CD4-positive, alpha-beta T cell (primary cell): ENCODE measurements at places on chromosomes 7 and 10.
A peak's percentile ranks its signal among the peaks of the same experiment; 100 is the strongest.

DNA sequence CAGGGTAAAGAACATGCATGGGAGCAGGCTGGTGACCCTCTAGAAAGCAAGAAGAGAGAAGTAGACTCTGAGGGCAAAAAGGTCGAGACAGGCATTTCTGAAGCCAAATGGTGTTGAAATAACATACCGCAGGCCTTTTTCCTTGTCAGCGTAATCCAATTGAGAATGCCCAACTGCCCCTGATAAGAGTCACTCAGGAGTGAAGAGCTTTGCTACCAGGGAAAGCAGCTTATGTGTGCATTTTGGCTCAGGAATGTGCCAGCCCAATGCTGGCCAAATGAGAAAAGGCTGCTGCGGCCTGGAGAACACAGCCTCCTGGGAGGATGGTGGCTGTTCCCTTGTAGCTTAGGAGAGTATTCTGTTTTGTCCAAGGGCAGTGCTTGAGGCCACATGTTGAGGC, 61.4 kb upstream of the NFKB2 start:
- DNase-seq, result no peak

DNA sequence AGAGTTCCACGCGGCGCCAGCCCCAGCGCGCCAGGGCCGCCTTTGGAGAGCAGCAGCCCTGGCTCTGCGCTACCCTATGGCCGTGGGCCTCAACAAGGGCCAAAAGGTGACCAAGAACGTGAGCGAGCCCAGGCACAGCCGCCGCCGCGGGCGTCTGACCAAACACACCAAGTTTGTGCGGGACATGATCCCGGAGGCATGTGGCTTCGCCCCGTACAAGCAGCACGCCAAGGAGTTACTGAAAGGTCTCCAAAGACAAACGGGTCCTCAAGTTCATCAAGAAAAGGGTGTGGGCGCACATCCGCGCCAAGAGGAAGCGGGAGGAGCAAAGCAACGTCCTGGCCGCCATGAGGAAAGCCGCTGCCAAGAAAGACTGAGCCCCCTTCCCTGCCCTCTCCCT, 144.1 kb downstream of the SRPK2 start:
- no peak for DNase-seq

- no peak for DNase-seq
These were observed 2.0 kb downstream of the STK32C start for GRCh38 chr10:132305654-132306342.

GRCh38 chr10:79285315-79286197, 61.7 kb upstream of the PPIF start:
- no peak for DNase-seq

DNA sequence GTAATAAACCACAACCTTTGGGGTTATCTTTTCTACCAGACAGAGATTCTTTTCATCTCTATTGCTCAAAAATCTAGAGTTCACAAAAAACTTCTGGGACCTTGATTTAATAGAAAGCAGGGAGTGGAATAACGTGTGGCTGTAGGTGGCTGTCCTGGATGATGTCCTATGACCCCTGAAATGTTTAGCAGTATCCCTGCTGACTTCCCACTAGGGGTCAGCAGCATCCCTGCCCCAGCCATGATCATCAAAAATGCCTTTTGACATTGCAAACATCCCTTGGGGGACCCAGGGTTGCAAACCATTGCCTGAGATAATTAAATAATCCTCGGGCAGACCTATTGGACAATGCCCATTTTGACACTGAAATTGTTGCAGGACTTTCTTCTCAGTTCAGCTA, 177.1 kb downstream of the USP6NL start:
- DNase-seq, result no peak

DNA sequence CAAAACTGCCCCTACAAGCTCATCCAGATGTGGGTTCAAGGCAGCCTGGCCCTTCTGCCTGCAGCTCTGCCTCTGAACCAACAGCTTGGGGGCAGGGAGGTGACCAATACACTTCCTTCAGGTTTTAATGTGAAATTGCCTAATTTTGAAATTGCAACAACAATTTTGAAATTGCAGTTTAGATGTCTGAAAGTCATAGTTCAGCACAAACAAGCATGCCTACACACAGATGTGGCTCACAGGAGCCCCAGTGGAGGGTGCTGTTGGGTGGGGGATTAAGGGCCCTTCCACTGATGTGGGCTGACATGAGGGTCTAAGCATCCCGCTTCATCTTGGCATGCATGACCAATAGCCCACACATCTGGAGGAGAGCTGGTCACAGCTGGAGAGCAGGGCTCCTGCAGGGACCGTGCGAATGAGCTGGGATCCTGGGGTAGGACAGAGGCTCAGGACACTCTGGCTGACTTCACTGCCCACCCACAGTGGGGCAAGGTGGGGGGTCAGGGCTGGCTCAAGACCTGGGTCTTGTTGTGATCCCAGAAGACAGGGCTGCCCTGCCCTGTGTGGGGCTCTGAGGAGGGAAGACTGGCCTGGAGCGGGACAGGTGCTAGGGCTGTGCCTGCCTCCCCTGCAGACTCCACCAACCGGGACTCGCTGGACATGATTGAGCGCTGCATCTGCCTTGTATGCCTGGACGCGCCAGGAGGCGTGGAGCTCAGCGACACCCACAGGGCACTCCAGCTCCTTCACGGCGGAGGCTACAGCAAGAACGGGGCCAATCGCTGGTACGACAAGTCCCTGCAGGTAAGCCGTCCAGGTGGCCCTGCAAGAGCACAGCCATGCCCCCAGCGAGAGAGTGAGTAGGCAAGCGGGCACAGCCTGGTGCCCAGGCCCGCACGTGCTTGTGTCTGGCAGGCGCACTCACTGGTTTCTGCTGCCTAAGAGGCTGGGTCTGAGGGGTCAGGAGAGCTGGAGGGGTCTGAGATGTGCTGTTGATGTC, 32.3 kb downstream of the CHAT start:
- no peak for DNase-seq

- DNase-seq, result peak; percentile 61
These were observed 1.5 kb downstream of the KMT2E start for GRCh38 chr7:105015390-105015965.

DNA sequence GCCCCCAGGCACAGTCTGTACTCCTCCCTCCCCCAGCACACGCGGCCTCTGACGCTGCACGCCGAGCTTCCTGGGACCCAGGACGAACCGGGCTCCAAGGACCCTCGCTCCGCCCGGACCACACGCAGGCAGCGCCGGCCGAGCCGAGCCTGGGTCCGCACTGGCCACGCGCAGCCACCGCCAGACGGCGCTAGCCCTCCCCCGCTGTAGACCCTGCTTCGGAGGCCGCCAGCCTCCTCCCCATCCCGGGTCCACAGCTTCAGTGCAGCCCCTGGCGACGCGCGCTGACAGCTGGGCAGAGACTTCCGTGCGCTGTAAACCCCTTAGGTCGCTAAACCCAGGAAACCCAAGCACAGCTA, 936 bp upstream of the TCERG1L start:
- DNase-seq, result no peak

GRCh38 chr10:31352436-31353226, 33.6 kb downstream of the ZEB1 start:
- no peak for DNase-seq

DNA sequence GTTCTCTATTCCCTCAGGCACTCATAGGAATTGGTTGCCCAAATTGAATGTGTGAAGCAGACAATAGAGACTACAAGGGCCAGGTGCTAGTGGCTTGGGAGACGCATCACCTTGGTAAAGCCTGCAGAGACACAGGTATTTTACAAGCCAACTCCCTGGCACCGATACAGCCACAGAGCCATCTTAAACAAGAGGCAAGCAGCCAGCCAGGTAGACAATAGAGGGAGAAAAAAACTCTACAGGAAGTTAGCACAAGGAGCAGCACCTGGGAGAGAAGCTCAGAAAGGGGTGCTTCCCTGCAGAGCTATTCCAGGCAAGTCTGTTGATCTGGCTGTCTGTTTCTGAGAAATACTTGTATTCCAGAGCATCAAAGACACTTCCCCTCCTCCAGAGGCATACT, 43.0 kb upstream of the CDK1 start:
- DNase-seq, result no peak

GRCh38 chr7:92904244-92905131, 68.1 kb upstream of the CDK6 start:
- DNase-seq, result peak; percentile 76

DNA sequence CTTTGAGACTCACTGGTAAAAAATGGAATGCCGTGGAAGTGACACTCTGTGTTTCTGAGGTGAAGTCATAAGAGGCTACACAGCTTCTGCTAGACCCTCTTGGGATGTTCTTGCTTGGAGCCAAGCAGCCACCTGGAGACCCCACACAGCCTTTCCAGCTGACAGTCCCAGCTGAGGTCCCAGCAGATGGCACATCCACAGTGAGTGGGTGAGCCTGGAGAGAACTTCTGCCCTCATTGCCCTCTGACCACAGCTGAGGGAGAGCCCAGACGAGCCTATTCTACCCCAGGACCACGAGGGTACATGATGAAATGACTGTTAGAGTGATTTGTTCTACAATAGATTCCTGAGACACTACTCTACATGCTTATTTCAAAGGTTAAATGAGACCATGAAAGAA, 44.3 kb downstream of the CXCL12 start:
- DNase-seq, result no peak

DNA sequence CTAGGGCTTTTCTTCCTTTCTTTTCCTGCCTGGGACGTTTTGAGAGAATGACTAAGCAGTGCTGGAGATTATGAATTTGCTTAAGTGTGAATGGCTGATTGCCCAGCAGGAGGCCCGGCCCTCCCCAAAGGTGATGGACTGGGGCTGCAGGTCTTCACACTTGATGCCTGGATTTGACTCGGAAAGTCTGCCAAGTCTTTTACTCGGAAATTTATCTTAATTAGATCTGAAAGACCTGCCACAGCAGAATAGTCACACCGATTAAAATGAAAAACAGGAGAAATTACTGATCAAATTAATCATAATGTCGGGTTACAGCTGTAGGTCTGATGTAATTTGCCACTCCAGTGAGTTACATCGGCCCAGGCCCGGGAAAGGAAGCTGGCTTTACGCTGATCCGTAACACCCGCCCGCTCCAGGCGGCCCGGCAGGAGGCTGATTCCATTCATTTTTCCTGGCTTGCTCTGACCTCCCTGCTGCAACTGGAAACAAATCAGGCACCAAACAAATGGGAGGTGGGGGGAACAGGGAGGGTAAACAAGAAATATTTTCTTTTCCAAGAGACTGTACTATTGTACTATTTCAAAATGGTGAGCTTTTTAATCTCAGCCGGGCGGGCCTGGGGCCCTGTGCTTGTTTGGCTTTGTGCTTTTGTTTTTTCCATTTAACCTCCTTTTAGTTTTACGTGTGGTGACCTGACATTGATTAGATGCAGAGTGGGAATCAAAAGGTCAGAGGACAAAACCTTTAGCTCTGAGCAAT, 212.4 kb upstream of the YAE1 start:
- DNase-seq, result no peak

GRCh38 chr7:91235211-91235832, 28.9 kb upstream of the FZD1 start:
- DNase-seq, result no peak
